ENCODE measurements at places on chromosomes 4 and X.

GRCh38 chr4:165384598-165384997 lies 5.8 kb downstream of the CPE start:
- peak; percentile 73 for DNase-seq

- no peak for DNase-seq
These were observed 26.0 kb upstream of the BMP2K start for GRCh38 chr4:78749972-78750727.

GRCh38 chrX:150219374-150220185 lies 143.5 kb upstream of the MAMLD1 start:
- no peak for DNase-seq

GRCh38 chrX:66751136-66751782 lies 112.4 kb upstream of the EDA2R start:
- no peak for DNase-seq

DNA sequence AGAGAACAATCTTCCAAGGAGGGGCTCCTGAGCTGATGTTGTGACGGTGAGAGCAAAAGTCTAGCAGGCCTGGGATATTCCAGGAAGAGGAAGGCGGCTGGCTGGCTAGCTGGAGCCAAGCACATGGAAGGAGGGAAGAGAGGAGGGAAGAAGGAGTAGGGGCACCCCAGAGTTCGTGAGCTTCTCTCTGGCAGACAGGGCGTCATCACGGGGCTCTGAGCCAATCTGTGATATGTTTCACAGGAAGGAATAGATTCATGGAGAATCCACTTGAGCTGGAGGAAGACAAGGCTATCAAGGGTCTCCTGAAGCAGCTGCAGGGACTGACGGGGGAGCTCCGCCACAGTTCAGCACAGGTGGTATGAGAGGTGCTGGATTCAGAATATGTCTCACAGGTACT lies 73.6 kb downstream of the DHRSX start:
- no peak for DNase-seq

DNA sequence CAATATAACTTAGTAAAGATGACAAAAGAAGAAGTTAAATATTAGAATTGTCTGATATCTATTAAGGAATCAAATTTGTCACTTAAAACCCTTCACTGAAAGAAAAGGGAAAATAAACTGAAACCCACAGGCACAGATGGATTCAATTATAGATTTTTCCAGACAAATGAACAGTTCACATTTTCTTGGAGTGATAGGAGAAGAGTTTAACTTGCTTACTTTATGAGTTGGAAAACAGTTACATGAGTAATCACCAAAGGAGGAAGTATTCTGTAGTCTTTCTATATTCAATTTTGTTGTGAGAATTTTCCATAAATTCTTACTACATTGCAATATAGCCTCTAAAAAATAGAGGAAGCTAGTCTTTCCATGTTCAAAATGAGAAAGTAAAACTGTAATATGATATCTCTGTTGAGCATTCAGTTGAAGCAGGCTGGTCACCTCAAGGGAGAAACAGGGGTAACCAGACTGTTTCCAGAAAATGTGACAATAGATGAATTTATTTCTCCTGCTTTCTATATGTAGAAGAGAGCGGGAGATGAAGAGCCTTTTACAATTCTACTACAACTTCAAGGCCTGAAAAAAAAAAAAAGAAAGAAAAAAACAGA lies 330.3 kb upstream of the EPHA5 start:
- peak; percentile 8 for DNase-seq

DNA sequence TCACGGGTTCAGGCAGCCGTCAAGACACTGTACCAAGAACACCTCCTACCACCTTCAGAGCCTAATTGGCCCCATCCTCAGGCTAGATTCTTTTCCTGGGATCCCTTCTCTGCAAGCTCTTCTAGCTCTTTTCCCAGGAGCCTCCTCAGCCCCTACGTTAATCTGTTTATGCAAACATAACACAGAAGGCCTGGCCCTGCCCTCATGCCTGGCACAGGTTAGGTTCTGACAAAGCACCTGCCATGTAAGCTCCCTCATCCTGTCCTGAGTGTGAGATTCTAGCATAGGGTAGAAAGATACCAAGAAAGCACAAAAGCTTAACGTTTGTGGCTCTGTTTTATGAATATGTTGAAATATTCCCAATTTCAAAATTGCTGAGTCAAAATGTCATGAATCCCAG lies 93.6 kb downstream of the IRF2 start:
- DNase-seq, result no peak

- DNase-seq, result peak; percentile 17
These were observed 213.6 kb downstream of the CPE start for GRCh38 chr4:165592386-165592785.

- no peak for DNase-seq
These were observed 11.3 kb upstream of the SPCS3 start for GRCh38 chr4:176308441-176308840.

GRCh38 chr4:7842384-7843279 lies 97.0 kb downstream of the AFAP1 start:
- DNase-seq, result peak; percentile 99

DNA sequence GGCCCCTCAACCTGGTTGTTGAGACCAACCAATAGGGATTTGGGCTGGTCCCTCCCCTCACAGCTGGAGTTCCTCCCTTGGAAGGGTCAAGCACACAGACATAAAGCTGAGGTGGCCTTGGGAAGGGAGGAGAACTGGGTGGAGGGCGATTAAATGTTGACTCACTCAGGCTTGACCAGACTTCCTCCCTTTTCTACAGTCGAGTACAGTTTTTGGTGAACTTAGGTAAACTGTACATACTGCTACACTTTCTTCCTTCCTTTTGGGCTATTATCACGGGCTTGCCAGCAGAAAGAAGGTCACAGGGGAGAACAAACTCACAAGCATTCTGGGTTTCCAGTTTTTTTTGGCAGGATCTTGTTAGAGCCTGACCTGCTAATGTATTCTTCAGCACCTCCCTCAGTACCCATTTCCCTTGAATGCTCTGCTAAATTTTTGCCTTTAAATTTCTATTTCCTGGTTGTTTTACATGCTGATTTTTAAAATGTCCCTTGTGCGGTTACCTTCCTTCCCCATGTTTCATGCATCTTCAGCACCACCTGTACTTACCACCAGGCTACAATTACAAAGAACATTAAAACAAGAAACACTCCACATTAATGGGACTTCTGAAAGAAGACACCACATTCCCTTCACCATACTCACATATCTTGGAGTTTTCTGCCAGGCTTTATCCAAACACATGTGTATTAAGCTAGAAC lies 135.2 kb upstream of the RASGEF1B start:
- DNase-seq, result no peak

GRCh38 chr4:1172228-1172851 lies at the start of gene SPON2:
TSS of gene SPON2 (minus strand) at chr4:1172583.
- DNase-seq, result no peak

DNA sequence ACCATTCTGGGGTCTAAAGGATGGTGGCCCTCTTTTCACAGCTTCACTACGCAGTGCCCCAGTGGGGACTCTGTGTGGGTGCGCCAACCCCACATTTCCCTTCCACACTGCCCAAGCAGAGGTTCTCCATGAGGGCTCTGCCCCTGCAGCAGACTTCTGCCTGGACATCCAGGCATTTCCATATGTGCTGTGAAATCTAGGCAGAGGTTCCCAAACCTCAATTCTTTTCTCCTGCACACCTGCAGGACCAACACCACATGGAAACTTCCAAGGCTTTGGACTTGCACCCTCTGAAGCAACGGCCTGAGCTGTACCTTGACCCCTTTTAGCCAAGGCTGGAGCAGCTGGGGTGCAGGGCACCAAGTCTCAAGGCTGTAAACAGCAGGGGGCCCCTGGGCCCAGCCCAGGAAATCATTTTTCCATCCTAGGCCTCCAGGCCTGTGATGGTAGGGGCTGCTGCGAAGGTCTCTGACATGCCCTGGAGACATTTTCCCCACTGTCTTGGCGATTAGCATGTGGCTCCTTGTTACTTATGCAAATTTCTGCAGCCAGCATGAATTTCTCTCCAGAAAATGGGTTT lies 30.1 kb downstream of the HMGB3 start:
- DNase-seq, result no peak

DNA sequence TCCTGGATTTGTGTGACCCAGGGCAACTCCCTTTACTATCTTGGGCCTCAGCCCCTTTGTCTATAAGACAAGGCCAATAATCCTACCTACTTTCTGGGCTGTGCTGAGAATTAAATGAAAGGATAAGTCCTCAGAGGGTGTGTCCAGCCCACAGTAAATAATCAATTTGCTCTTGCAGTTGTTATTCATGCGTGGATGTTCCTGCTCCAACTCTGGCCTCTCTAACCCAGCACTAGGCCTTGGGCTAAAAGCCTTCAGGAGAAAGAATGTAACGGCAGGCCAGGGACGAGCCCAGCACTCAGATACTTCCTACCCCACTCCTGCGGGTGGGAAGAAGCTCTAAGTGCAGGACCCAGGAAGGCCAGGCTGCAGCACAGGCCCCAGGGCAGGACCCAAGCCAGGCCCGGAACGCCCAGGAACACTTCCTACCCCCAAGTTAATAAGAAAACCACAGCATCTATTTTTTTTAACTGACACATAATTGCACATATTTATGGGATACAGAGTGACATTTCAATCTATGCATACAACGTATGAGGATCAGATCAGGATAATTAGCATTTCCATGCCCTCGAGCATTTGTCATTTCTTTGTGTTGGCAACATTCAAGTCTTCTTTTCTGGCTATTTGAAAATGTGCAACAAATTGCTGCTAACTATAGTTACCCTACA lies 179.6 kb upstream of the RBPJ start:
- no peak for DNase-seq

DNA sequence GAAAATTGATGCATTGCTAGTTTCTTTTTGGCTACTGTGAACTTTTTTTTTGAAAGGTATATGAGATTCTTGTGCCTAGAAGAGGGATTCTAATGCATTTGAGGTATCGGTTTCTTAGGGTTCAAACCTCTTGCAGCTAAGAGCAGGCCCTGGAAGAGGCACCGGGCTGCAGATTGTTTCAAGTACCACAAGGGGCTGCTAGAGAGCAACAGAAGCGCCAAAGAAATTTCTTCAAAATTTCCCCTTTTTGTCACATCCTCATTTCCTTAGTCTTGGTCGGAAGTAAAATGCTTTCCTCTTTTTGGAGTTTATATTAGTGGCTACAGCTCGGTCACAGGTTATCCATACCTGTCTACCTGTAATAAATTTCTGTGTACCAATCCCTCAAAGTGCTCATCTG lies 89.8 kb downstream of the PDGFRA start:
- peak; percentile 26 for DNase-seq

- DNase-seq, result no peak
These were observed 306.8 kb downstream of the PDHA2 start for GRCh38 chr4:96146686-96147085.

DNA sequence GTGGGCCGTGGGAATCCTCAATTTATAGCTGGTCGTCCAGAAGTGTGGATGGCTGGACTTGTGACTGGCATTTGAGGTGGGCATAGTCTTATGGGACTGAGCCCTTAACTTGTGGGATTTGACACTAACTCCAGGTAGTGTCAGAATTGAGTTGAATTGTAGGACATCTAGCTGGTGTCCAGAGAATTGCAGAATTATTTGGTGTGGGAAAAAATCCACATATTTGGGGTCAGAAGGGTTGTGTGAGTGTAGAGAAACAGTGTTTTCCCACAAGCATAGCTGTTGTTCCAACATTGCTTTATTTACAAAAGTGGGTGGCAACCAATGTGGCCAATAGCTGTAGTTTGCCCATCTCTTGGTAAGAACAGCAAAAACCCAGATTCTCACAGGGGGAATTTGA lies 91.3 kb downstream of the MOSPD2 start:
- no peak for DNase-seq

DNA sequence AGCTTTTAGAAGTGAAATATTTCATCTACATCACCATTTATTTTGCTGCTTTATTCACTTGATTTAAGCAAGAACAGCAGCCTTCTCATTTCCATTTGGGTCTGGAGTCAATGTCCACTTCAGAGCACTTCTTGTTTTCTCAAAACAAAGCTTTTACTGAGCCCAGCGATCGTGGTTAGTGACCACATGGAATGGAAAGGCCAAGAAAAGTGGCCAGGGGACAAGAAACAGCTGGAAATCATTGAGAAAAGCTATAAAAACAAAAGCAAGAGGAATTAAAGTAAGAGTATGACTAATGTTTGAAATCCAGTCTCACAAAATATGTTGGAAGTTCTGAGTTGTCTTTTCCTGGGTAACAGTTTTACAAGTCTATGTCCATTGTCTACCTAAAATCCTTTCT lies 328.4 kb upstream of the INTU start:
- peak; percentile 19 for DNase-seq

- no peak for DNase-seq
These were observed 27.5 kb upstream of the CXCL13 start for GRCh38 chr4:77578145-77578544.

DNA sequence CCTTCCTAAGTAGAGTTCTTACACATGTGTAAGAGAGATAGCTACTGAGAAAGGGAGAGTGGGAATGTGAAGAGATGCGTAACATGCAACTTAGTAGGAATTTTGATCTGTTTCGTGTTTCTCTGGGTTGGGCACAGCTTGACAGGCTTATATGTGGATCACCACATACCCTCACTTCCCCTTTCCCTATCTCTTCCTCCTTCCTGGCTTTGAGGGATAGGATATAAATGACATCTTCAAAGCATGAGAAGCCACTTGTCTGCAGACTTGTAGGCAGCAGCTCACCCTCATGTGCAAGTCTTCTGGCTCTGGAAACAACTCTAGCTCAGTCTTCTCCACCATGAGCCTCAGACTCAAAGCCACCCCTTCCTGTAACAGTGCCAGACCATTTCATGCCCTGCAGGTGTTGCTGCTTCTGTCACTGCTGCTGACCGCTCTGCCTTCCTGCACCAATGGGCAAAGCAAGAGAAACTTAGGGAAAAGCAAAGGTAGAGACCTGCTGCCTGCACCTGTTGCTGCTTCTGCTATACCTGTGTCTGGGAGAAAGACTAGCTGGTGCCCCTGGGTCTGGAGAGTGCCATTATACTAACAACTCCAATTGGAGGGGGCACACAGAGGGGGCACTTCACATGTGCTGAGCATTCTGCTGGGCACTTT lies 5.4 kb upstream of the PF4V1 start:
- no peak for DNase-seq

GRCh38 chr4:108920395-108921087 lies 157.7 kb upstream of the ETNPPL start:
- no peak for DNase-seq

DNA sequence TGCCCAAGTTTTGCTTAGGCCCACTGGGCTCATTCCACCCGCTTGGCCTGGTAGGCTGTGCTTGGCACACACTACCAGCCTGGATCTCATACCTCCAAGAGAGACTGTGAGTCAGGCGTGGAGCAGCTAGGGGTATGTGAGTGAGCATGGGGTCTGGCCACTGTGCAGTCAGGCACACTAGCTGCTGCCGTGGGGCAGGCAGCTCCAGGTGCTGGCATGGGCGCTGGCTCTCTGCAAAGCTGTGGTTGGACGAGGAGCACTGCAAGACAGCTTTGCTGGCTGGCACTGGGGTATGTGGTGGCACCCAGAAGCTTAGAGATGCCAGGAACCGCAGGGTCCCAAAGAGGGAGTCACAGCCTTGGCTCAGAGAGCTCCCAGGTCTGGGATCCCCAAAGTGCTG lies 377.8 kb downstream of the KCTD8 start:
- no peak for DNase-seq

- DNase-seq, result peak; percentile 22
These were observed 17.9 kb downstream of the STK26 start for GRCh38 chrX:132041015-132041414.

- DNase-seq, result no peak
These were observed 850.6 kb downstream of the CENPC start for GRCh38 chr4:66694739-66695138.

Measured in fibroblast of skin of left quadriceps (primary cell).